ENCODE measurements at places on chromosomes 12 and 14.

DNA sequence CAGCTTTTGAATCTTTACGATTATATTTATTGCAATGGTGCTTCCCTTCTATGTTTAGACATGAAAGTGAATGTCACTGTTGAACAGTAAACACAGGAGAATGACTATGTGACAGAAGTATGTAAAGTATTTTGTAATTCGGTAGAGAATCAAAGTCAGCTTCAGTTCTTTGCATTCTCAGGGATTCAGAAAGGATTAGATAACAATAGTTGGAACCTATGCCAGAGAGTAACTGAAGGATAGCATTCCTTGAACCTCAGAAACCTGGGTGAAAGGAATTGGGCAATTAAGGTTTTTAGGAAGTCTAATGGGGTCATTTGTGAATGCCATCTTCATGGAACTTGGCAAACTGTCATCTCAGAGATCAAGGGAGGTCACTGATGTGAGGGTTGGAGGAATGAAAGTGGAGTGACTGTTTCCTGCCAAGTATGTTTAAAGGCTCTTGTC lies 305.3 kb upstream of the DDHD1 start:
- no peak for DNase-seq

DNA sequence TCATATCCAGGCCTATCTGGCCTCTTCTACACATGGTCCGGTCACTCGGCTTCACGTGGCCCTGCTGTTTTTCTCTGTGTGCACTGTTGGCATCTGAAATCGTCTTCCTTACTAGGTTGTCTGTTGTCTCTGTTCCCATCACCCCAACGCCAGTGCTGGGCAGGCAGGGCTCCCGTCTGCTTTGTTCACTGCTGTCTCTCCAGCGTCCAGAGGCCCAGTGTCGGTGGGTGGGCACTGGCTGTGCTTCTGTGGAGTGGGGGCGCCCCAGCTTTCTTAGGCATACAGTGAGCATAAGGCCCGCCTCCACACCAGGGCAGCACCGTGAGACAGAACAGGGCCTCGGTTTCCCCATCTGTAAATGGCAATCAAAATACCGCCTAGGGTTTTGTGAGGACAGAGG lies 153.1 kb downstream of the BCL11B start:
- DNase-seq, result peak; percentile 58

- peak; percentile 76 for DNase-seq
Measured at GRCh38 chr12:127165567-127166392, 1101.2 kb upstream of the TMEM132C start.

GRCh38 chr14:69850736-69851112 lies 28.5 kb upstream of the SMOC1 start:
- DNase-seq, result no peak

DNA sequence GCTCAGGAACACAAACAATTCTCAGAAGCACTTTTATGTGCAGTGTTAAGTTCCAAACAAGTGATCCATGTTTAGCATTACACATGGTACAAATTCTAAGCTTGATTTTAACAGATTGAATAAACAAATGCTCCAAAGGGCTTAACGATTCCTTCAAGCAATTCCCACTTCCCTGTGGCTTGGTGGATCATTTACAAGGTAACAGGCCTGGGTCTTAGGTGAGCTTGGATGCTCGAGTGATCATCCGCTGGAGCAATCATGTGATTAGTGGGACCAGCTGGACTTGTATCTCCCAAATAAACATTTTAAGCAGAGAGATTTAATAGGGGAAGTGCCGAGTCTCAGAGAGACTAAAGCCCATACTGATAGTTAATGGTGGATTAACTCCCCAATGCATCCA lies 70.7 kb downstream of the CALM1 start:
- no peak for DNase-seq
